ENCODE measurements at places on chromosomes 5 and 9.

GRCh38 chr5:58490402-58491050, 709 bp upstream of the GAPT start:
- no peak for DNase-seq

- no peak for DNase-seq
Measured at GRCh38 chr5:80068775-80069174, 33.6 kb downstream of the THBS4 start.

- no peak for DNase-seq
Measured at GRCh38 chr5:112551419-112552032, 132.4 kb upstream of the EPB41L4A start.

GRCh38 chr5:113376640-113377039, 58.1 kb downstream of the TSSK1B start:
- no peak for DNase-seq

DNA sequence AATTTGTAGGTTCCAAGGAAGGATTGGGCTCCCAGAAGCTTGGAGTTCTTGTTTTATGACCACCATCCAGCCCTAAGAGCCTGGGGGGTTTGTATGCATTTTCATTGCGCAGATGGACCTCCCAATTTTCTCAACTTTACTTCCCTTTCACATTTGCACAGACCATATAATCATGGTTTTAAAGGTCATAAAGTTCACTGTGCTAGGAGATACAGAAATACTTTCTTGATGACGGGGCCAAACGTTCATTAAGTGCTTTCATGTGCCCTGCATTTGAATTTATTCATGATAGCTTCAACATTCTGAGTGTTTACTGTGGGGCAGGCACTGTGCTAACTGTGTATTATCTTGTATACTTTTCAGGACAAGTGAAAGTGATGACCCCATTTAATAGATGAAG, 51.5 kb downstream of the WWC1 start:
- DNase-seq, result no peak

GRCh38 chr9:121566481-121567465, 67.1 kb upstream of the GGTA1 start:
- no peak for DNase-seq

DNA sequence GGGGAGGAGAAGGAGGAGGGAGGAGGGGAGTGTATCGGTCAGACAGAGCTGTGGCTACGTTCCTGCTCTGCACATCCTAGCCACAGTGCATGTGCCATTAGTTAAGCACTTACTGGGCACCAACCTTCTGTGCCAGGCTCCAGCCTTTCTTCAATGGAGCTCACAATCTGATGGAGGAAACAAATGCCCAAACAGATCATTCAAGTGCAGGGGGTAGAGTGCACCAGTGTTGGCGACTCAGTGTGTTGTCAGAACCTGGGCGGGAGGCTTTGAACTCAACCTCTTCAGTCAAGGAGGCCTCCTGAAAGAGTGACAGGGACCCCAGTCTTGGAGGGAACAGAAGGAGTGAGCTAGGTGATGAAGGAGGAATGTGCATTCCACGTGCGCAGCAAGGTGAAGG, 51.9 kb upstream of the SHB start:
- no peak for DNase-seq

DNA sequence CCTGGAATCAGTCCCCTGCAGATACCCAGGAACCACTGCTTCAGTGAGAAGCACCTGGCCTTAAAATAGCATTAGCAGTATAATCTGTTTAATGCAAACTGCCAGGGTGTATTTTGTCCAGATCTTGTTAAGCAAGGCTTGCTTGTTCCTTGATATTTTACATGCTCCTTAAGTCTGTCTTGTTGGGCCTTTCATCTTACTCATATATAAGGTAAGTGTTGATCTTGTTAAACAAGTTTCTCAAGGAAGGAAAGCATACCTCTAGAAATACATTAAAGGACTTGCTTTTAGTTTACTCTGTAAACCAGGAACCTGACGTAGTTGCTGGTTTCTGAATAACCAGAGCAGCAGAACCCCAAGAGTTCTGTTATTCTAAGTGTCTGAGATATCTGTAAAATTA, 13.7 kb downstream of the HSPA4 start:
- DNase-seq, result no peak

DNA sequence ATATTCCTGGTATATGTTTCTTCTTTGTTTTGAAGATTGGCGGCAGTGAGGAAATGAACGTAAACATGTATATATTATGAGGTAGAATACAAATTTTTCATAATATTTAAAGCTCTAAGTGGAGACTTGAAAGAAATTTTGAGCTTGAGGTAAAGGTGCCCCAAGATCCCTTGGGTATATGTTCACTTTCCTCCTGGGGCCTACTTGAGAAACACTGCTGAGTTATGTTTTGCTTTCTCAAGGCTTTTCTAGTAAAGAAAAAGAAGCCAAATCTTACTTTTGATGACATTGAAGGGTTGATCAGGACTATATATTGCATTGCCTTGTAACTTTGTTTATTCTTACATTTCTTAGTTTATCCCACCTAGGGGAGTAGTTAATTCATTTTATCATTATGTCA, 30.7 kb downstream of the AP3S1 start:
- no peak for DNase-seq

DNA sequence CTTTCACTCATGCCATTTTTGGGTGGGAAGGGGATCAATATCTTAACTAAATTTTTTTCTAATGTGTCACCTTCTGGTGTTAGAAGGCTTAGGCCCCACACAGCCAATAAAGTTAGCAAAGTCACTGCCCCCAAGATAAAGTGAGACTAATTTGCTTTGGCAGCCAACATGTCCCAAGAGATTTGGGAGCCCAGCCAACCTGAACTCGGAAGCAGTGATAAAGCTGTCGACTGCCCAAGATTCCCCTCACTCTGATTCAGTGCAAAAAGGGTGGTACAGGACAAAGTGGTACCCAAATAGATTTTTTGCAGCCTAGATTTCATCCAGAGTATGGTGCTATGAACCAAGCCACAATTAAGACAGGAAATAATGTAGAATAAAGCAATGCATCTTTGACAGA, 572.5 kb upstream of the ARRDC3 start:
- no peak for DNase-seq

- DNase-seq, result no peak
Measured at GRCh38 chr9:120851449-120851848, 8.7 kb upstream of the PSMD5 start.

- no peak for DNase-seq
Measured at GRCh38 chr5:67176936-67177335, 19.7 kb downstream of the CD180 start.

Measured in ecto neural progenitor cell (in vitro differentiated cells).